ENCODE measurements at places on chromosomes 12 and 14.

- DNase-seq: no peak
Measured at GRCh38 chr14:87108726-87109125, 884.3 kb downstream of the GALC start.

- DNase-seq: no peak
Measured at GRCh38 chr12:122306407-122306806, 40.1 kb upstream of the VPS33A start.

DNA sequence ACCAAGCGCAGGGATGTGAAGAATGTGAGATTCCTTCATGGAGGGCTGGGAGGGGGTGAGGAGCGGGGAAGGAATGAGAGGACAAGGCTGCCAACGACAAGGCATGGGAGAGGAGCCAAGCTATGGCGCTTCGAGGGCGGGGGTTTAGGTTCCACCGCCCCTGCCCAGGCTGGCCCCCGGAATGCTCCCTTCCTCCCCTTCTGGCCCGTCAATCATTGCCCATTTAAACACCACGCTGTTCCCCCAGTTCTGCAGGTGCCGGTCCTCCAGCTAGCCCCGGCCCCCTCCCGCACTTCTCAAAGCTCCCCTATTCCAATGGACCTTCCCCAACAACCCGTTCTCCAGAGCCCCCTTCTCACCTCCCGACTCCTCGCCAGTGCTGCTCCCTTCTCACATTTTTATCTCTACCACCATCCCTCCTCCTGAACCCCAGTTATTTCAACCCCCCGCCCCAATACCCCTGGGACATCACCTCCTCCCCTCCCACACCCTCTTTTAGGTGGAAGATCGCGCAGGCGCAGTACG lies 428 bp downstream of the RNF41 start:
- DNase-seq: no peak

GRCh38 chr14:69749956-69750355 lies 17.0 kb upstream of the SRSF5 start:
- no peak for DNase-seq

GRCh38 chr12:69150796-69151127 lies 88.6 kb upstream of the CPSF6 start:
- DNase-seq: no peak

DNA sequence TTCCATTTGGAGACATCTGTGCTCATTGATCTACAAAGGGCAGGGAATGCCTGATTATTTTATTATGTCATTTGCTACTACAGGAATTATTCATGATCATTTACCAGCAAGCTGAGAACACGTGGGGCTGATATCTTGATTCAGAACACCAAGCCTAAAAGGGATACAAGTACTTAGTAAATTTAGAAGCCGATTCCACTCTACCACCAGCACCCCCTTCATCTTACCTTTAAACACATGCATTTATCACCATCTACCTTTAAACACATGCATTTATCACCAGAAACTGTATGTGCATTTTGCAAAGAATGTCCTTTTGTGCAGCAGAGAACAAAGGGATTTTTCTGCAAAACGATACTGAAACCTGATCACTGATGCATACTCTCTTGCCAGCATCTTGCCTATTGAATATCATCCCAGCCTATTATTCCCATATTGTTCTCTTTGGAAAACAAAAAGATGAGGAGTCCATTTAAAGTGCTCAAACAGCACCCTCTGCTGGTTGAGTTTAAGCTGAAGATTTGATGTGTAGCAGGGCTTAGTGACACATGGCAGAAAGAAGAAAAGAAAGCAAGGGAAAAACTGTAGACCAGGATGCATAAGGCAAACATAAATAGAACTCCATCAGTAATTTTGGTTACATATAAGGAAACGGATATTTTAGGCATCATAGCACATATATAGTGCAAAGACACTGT lies 132.6 kb upstream of the PLEKHG7 start:
- no peak for DNase-seq

DNA sequence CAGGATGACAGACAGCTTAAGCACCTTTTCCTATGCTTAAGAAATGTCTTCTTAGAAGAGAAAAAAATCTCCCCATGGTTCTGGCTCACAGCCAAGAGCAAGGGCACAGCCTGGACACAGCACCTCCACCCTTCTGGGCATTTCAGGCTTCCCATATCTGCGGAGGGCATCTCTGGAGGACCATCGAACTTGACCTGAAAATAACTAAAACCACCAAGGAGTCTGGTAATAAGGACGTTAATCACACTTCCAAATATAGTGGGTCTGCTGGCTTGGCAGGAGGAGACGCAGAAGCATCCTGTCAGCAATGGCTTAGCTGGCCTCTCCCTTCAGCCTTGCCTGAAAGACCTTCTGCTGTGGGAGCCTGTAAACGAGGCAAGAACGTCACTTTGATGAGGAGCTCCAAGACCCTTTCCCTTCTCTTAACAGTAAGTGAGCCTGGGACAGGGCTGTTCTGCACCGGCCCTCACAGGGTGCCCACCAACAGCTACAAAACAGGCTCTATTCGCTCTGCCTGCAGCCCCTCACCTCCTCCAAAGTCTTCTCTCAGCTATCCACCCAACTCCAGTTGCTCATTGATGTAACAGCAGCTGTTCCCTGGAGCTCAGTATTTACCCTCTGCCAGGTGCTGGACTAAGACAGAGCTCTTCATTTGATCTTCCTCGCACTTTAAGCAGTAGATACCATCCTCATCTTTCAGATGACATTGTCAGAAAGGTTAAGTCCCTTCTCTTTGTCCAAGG lies 13.2 kb downstream of the SETD3 start:
- no peak for DNase-seq

GRCh38 chr12:116945886-116946550 lies 35.3 kb downstream of the FBXW8 start:
- DNase-seq: no peak
